PC-9 (cell line): ENCODE measurements at places on chromosomes 12 and 14. TPM values are rescaled to one million over a fixed set of nuclear protein-coding genes. Genes with fewer than 3 reads are reported as not detected.

DNA sequence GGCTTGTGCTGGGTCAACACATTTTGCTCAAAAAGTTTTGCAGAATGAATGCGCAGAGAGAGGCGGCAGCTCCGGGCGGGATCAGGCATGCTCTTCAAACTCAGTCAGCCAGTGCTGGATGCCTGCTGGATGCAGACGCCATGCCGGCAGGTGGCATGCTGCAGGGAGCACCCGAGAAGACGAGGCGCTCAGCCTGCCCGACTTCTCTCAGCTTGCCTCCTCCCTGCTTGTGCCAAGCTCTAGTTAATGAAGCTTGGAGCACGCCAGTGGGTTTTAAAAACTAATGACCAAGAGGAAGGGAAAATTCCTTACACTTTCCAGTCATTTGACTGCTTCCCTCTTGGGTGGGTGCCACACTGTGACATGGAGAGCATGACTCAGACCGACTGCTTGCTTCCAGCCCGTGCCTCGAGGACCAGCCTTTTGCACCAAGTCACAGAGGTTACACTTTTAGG lies 39.8 kb downstream of the SLC24A4 start:
- DNase-seq = no peak

DNA sequence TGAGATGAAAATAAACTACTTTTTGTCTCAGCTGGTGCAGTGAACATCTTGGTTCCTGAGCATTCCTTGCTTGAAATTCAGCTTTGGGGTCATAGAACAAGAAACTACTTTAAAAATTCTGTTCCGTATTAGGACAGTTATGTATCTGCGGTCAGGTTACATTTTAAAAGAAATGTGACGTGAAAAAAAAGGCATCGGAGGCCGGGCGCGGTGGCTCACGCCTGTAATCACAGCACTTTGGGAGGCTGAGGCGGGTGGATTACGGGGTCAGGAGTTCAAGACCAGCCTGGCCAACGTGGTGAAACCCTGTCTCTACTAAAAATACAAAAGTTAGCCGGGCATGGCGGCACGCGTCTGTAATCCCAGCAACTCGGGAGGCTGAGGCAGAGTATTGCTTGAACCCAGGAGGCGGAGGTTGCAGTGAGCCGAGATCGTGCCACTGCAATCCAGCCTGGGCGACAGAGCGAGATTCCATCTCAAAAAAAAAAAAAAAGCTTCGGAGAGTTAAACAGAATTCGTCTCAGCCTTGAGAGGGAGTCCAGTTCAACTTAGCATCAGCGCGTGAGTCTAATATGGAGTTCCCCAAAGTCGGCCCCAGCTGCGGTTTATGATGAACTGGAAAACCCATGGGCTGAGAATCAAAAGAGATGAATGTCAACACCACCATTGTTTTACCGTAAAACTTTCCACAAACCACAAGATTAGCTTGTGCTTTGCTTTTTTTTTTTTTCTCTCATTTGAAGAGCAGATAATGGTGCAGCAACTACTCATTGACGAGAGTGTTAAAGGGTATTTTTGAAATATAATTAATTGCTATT lies 2.1 kb upstream of the SLC2A13 start:
- no peak for DNase-seq

DNA sequence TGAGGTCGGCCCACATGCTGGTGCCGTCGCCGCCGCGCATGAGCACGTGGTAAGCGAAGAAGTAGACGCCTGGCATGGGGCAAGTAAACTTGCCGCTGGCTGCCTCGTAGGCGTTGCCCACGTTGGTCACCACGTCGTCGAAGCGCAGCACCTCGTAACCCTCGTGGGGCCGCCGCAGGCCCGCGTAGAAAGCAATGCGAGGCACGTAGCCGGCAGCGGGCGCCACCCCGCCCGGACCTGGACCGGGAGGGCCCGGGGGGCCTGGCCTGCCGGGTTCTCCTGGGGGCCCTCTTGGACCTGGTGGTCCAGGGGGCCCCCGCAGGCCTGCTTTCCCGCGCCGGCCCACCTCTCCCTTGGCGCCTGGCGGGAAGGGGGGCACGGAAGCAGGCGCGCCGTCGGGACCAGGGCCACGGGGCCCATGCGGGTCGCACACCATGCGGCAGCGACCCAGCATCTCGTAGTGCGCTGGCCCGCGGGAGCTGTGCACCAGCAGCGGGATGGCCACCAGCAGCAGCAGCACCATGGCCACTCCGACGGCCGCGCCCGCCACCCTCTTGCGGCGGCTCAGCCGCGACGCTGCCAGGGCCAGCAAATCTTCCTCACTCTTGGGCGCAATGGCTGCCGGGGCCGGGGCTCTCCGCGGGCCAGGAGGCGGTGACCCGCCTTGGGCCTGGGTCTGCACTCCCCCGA lies 888 bp downstream of the C1QL4 start:
- DNase-seq = no peak

DNA sequence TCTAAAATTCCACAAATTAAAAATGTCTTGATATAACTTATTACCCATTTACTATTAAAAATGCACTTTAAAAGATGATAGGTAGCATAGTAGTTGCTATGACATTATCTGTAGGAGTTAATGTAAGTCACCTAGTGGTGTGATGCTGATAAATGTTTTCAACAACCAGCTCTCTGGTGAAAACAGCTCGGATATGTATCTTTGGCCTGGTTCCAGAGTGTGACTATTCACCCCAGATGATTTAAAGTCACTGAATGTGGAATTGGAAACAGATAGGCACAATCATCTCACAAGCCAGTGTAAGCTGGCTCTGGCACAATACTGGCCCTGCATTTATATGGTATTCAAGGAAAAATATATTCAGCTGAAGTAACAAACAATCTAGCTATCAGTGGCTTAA lies 9.2 kb upstream of the CCDC196 start:
- DNase-seq = no peak

The MYF6 gene
- total RNA-seq = not detected in 2 replicates

- DNase-seq = no peak
Observed at GRCh38 chr12:89135976-89136634, 216.2 kb downstream of the DUSP6 start.

GRCh38 chr12:62886796-62887195 lies 48.2 kb downstream of the PPM1H start:
- DNase-seq = no peak

DNA sequence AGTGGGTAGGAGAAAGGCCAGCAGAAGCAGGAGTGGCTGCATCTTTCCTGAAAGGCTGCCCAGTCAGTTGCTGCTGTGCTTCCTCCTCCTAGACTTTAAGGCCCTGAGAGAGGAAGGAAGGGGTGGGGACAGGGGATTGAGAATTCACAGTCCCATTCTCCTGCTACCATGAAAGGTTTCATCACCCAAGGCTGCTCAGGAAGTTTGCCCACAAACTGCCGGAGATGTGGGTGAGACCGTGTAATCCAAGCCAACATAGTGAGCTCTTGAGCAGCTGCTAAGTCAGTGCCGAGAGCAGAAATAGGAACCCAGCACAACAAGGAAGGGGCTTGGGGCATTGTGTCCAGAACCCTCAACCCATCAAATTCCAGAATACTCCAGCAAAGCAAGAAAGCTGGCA lies at the start of gene CTSG:
CTSG (minus strand) TSS at position 69 of the 400 bp plus-strand sequence; CDS start at position 42, 27 bp downstream.
- no peak for DNase-seq

The PIP4P1 gene
- 20.1 and 22.2 TPM in 2 replicates for total RNA-seq

DNA sequence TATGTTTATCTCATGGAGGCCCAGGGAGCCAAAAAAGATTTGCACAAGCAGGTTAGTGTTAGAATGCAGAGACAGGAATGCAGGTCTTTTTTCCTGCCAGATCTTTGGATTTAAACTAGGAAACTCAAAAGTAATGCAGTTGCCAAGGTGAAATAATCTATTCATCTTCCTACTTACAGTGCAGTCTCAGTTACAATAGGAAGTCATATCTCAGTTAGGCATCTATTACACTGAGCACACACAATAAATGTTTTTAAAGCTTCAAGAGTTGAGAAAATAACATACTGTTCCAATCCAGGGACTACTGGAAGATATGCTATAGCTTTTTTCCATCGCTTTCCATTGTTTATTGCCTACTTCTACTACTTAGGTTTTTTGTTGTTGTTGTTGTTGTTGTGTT lies 279.3 kb upstream of the E2F7 start:
- DNase-seq = no peak

- no peak for DNase-seq
Observed at GRCh38 chr12:110421701-110422100, 18.2 kb upstream of the ANAPC7 start.

GRCh38 chr12:108689314-108690190 lies 41.8 kb downstream of the CORO1C start:
- DNase-seq = no peak

GRCh38 chr14:60648249-60648933 lies 886 bp downstream of the SIX1 start:
- DNase-seq = no peak

- DNase-seq = no peak
Observed at GRCh38 chr12:40689576-40689975, 2.7 kb upstream of the CNTN1 start.

GRCh38 chr14:70237710-70238109 lies 49.0 kb upstream of the SLC8A3 start:
- DNase-seq = no peak

The TRHDE gene
- total RNA-seq = 0.15 and 0.74 TPM in 2 replicates

- DNase-seq = no peak
Observed at GRCh38 chr14:97027256-97027999, 230.2 kb downstream of the VRK1 start.

DNA sequence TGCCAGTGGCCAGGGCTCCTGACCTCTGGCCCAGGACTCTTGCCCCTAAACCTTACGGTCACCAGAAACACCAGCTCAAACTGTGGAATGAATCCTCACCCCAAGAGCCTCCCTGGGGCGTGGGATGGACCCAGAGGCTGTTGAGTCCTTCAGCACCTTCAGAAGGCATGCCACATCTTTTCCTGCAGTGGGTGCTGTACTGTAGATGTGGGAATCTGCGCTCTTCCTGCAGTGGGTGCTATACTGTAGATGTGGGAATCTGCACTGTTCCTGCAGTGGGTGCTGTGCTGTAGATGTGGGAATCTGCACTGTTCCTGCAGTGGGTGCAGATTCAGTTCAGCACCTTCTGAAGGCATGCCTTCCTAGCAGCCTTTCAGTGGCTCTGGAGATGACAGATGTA lies 1.2 kb downstream of the KRT82 start:
- DNase-seq = no peak

GRCh38 chr12:130076752-130077151 lies 85.5 kb upstream of the FZD10 start:
- no peak for DNase-seq

The MGP gene
- 79.8 and 89.3 TPM in 2 replicates for total RNA-seq

GRCh38 chr14:77616133-77616453 lies 344 bp downstream of the SPTLC2 start:
- no peak for DNase-seq

GRCh38 chr14:100340423-100340813 lies 17.3 kb downstream of the SLC25A47 start:
- no peak for DNase-seq

The GPR68 gene
- total RNA-seq = not detected in 2 replicates

The SCYL2 gene
- total RNA-seq = 31.0 and 41.1 TPM in 2 replicates

The PZP gene
- not detected in 2 replicates for total RNA-seq

- DNase-seq = no peak
Observed at GRCh38 chr12:2836574-2836973, 1.7 kb upstream of the NRIP2 start.

The RNF41 gene
- total RNA-seq = 29.5 and 33.4 TPM in 2 replicates

- no peak for DNase-seq
Observed at GRCh38 chr14:92997343-92998061, 74.6 kb downstream of the CHGA start.

DNA sequence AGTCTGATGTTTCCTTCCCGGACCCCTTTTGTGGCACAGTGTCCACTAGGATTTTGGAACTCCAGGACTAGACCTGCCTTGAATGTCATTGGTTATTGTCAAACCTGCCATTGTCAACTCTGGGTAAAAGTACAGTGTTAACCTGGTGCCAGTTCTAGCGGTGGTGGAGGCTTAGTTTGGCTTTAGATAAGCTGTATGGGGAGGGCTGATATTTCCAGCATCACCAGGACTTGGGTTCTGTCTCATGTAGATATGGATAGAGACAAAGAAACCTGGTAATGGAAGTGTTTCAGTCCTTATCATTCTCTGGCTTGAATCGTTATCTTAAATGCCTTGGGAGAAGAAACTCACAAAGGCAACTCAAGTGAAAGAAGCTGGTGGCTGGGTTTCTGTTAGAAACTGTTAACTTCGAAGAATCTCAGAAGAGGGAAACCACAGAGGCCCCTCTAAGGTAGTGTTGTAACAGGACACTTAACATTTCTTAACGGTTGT lies 10.6 kb downstream of the CHST11 start:
- no peak for DNase-seq

DNA sequence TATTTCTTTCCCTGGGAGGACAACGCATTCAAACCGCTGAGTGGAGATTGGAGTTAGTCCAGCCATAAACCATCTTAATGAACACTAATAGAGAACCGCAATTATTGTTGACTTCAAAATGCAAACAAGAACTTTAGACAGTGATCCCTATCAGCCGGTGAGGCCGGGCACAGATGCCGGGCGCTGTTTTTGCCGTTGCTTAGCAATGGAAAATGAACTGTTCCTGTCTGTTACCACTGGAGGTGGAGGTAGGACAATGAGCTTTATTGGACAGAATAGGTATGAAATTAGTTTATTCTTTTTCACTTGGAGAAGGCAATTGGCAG lies 216.8 kb downstream of the TTC8 start:
- no peak for DNase-seq

The MMP19 gene
- 0.60 and 0.83 TPM in 2 replicates for total RNA-seq

The LUM gene
- total RNA-seq = not detected in 2 replicates

GRCh38 chr12:123934016-123934620 lies 38.5 kb downstream of the CCDC92 start:
- no peak for DNase-seq

DNA sequence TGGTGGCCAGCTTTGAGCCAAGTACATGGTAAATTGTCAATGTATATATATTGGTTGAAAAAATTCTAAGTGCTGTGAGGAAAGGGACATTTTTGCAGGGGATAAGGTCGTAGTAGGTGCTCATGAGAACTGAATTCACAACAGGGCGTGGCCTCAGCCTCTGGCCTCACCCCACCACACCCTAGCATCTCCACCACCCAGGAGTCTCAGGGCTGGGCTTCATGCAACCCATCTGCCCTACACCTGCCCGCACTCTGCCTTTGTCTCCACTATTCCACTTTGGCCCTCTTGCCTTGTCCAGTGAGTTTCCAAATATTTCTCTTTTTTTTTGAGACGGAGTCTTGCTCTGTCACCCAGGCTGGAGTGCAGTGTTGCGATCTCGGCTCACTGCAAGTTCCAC lies 22.1 kb upstream of the AQP2 start:
- DNase-seq = no peak

The PPP4R3A gene
- 14.8 and 15.5 TPM in 2 replicates for total RNA-seq

- DNase-seq = no peak
Observed at GRCh38 chr12:30570211-30570890, 125.3 kb downstream of the IPO8 start.

GRCh38 chr12:2373307-2373706 lies 320.5 kb downstream of the CACNA1C start:
- DNase-seq = no peak

The RNASE3 gene
- total RNA-seq = not detected in 2 replicates

- no peak for DNase-seq
Observed at GRCh38 chr12:107133462-107133861, 40.1 kb upstream of the CRY1 start.

- DNase-seq = no peak
Observed at GRCh38 chr12:110694330-110694901, 5.5 kb upstream of the HVCN1 start.

The AQP2 gene
- total RNA-seq = not detected in 2 replicates
